ENCODE measurements at places on chromosomes 5 and 9.

DNA sequence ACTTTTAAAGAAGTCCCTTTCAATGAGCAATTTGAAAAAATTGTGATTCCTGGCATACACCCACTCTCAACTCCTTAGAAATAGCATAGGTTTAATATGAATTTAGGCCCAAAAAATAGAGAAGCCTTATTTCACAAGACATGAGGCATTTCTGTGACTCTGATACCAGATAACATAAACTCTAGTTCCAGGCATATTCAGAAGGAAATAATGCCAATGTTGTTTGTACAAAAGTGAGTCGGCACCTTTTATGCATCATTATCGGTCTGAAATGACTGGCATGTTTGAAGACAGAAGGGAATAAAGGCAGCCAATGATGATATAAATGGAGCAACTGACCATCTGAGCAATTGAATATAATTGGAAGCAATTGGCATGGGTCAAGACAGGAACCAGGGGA is 19.4 kb upstream of the RECK start:
- DNase-seq, result no peak

GRCh38 chr5:143128412-143129071 is 274.9 kb downstream of the NR3C1 start:
- DNase-seq, result no peak

DNA sequence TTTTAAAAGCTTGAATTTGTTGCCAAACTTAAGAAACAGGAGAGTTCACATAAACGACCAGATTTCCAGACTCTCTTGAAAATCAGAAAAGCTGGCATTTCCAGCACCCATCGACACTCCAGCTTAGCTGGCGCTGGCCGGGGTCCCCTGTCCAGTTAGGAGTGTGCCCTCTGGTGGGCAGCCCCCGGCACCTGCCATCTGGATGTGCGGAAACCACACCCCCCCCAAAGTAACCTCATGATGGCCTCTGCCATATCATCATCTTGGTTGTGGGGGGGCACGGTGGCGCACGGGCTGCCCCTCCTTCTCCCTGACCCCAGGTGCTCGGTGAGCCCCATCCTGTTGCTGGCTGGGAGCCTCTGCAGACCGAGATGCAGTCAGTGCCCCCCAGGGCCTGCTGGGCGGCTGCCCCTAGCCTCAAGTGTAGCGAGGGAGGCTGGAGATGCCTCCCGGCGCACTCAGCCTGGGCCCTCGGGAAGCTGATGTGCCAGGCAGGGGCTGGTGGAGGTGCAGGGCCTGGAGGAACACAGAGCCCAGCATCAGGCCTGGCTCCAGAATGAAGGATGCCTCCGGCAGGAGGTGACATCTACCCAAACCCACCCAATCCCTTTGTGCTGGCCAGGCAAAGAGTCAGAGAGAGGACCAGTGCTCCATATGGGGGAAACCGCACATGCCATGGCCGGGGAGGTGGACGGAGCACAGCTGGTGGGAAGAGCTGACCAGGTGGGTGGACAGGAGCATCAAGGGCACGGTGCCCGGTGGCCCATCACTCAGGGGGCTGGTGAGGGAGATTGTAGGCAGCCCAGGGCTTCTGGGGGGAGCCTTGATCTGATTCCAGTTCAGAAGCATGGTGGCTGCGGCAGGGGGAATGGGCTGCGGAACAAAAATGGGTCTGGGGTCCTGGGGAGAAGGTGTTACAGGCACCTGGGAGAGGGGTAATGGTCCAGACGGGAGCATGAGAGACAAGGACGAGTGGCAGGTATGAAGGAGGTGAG is 70.6 kb downstream of the ADAMTS2 start:
- no peak for DNase-seq

- DNase-seq, result no peak
Measured at GRCh38 chr5:9395706-9396105, 150.2 kb downstream of the SEMA5A start.

GRCh38 chr5:106649031-106649430 is 1021.7 kb downstream of the EFNA5 start:
- DNase-seq, result no peak

GRCh38 chr5:99331061-99331460 is 402.3 kb upstream of the CHD1 start:
- no peak for DNase-seq

DNA sequence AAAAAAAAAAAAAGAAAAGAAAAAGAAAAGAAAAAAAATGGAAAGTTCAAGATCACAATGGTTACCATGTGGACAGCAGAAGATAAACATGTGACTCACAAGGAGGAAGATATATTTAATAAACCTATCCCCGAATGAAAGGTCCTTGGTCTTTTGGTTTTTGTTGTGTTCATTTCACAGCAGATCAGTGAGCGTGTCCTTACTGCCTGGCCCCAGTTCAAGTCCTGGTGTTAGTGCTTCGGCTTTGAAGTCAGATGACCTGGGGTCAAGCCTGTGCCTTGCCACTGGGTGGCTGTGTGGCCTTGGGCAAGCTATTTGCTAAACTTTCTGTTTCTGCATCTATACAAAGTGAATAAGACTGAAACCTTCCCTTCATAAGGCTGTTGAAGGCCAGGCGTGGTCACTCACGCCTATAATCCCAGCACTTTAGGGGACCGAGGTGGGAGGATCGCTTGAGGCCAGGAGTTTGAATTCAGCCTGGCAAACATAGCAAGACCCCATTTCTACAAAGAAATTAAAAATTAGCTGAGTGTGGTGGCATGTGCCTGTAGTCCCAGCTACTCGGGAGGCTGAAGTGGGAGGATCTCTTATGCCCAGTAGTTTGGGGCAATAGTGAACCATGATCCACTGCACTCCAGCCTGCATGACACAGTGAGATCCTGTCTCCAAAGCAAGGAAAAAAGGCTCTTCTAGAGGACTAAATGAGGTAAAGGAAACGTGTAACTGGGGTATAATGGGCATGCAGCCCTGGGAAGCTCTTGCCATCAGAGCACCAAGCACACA is 94.5 kb upstream of the SPATA31D4 start:
- no peak for DNase-seq

GRCh38 chr5:14457476-14457875 is 124.1 kb upstream of the OTULINL start:
- no peak for DNase-seq

- no peak for DNase-seq
Measured at GRCh38 chr5:132056610-132057497, 3.6 kb upstream of the IL3 start.

DNA sequence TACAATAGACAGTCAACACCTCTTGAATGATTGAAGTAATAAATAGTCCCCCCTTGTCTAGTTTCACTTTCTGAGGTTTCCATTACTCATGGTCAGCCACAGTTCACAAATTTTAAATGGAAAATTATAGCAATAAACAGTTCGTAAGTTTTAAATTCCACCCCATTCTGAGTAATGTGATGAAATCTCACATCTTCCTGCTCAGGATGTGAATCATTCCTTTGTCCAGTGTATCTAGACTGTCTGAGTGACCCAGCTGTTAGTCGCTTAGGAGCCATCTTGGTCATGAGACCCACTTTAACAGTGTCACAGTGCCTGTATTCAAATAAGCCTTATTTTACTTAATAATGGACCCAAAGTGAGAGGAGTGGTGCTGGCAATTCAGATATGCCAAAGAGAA is 311.6 kb upstream of the PRR16 start:
- no peak for DNase-seq

GRCh38 chr5:16064135-16064893 is 115.3 kb downstream of the MARCHF11 start:
- DNase-seq, result no peak

DNA sequence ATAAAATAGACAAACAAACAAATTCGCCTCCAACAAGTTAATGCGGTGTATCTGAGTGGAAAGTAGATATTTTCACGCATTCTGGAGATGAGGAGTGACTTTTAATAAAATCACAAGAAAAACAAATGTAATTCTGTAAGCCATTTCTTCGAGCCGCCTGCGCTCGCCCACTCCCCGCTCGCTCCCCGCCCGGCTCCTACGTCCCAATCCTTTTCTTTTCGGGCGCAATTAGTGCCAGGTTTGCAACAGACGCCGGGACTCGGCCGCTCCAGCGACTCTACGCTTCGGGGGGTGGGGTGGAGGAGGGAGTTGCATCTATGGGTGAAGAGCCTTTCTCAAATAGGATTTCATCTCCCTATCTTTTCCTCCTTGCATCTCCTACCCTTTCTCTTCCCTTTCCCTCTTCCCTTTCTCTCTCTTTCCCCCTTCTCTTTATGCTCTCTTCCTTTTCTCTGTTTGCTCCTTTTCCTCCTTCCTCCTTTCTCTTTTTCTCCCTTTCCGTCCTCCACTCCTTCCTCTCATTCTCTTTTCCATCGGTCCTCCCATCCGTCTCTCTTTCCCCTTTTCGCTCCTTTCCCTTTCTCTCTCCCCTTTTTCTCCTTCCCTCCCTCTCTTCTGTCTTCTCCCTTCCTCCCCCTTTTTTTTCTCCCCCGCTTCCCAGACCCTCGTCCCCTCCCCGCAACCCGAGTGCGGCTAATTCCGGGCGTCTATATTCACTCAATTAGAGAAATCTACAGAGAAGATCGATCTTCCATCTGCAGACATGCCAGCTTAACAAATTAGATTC is 6.1 kb upstream of the OTP start:
- DNase-seq, result no peak

DNA sequence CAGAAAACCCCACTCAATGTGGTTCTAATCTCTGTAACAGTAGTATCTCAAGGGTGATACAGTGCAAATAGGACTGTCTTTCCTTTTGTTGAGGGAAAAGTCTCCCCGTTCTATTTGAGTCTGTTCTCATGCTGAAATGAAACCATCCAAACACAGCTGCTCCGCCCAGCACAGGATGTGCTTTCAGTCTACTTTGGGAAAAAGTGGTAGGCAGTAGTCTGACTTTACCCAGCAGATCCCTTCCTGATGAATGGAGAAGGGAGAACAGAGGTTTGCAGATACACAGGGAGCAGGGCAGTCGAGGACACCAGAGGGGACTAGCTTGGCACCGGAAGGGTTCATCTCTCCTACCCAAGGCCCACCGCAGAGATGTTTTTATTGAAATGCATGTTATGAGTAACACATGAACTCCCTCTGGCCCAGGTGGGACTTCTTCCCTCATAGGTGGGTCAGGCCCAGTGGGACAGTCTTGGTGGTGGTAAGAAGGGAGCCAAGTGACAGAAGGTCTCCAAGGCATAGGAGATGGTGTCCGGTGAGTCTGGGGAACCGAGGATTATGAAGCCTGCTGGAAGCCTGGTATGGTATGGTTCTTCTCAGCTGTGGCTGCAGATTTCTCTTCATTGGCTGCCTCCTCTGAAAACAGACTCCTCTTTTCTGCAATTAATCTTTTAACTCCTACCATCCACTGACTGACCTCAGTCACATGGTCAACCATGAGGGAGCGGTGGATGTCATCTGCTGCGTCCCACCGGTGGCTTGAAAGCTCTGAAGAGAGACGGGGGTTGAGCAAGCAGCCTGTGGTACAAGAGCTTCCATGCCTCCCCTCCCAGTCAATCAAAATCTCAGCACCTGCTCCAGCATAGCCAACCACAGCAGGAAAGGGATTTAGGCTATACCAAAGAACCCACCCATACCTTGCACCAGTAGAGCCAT is 3.0 kb downstream of the EIF4EBP3 start:
- DNase-seq, result no peak

DNA sequence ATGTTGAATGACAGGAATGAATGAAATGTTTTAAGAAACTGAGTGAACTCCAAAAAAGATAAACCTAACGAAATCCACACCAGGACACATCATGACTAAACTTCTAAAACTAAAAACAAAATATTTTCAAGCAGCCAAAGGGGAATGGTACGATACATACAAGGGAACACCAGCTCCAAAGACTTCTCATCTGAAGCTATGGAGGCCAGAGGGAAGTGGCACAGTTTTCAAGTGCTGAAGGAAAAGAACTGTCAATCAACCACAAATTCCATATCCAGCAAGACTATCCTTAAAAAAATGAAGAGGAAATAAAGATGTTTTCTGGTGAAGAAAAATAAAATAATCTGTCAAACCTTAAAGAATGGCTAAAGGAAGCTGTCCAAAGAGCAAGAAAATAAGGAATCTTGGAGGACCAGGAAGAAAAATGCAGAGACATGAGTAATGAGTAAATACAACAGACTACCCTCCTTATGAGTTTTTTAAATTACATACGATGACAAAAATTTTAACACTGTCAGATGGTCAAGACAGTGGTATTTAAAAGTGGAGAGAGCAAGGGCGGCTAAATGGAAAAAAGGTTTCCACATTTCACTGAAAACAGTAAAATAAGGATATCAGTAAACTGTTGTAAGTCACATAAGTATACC is 12.0 kb downstream of the CAMSAP1 start:
- no peak for DNase-seq

GRCh38 chr9:134515026-134515821 is 126.4 kb upstream of the COL5A1 start:
- no peak for DNase-seq

DNA sequence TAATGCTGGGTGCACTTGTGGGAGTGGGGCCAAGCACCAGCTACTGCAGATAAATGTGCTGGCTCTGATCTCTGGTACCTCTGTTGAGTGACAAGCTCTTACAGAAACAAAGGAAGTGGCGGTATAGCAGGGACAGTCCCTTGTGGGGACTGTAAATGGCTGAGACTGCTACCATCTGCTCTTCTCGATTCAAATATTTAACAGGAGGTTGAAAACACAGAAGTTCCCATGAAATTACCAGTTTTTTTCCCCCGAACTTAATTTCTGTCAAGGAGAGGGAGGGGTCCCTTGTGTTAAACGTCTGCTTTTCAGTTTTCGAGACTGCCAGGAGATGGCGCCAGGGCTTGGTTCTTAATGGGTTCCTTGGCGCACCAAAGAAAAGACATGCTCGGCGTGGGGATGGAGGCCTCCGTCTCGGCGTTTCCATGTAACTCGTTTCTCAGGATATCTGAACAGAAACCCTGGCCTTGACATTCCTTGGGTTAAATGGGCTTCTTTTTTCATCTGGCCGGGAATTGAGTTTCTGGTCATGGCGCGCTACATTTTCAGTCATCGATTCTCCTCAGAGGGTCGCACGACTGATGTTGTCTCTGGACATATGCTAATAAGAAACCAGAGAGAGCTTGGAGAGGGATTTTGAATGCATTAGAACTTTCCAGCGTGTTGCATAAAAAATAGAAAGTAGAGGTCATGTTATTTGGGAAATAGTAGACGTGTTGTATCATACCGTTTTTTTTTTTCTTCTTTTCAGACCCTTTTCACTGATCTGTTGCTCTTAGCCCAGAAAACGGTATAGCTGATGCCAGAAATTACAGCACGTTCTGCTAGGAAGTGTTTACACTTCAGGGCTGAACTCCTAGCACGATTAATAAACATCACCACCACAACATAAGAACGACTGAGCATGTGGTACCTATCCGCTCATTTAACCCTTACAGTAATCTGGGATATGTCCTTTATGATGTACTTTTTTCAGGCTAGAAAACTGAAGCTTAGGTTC is 64.0 kb downstream of the CARTPT start:
- DNase-seq, result peak; percentile 23

GRCh38 chr5:66689522-66690220 is 93.5 kb downstream of the MAST4 start:
- DNase-seq, result no peak
